ENCODE measurements at places on chromosomes 3 and 15.

- no peak for DNase-seq
Measured at GRCh38 chr3:151351648-151352047, 22.3 kb upstream of the P2RY13 start.

DNA sequence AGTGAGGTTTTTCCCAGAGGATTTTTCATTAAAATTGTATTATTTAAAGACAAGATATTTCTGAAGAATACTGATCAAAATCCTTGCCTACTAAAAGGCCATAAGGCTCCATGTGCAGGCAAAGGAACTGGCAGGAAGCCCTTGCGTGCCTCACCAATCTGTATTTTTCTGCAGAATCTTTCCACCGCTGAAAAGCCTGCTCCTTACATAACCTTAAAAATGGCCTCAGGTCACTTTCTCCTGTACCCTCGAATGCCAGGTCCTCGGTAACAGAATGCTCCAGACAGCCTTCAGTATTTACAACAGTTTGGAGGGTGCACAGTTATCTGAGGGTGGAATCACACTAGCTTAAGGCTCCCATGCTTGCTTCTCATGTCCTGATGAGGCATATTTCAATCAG lies 3.2 kb downstream of the MORC1 start:
- no peak for DNase-seq

DNA sequence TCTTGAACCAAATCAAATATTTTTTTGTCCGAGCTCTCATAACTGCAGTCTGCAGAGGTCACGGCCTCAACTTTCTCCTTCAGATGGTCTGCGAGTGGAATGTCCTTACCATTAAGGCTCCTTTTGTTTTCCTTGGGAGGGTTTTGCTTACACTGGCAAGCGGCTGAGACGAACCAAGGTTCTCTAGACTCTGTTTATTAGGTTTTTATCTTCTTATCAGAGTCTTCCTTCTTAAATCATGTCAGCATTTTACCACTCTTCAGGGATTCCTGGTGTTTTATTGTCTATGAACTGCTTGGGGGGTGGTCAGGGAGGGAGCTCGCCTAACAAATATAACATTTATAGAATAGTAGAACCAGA lies 773.7 kb upstream of the NR2F2 start:
- DNase-seq, result no peak

GRCh38 chr3:62036726-62037125 lies 336.6 kb downstream of the FEZF2 start:
- DNase-seq, result no peak

DNA sequence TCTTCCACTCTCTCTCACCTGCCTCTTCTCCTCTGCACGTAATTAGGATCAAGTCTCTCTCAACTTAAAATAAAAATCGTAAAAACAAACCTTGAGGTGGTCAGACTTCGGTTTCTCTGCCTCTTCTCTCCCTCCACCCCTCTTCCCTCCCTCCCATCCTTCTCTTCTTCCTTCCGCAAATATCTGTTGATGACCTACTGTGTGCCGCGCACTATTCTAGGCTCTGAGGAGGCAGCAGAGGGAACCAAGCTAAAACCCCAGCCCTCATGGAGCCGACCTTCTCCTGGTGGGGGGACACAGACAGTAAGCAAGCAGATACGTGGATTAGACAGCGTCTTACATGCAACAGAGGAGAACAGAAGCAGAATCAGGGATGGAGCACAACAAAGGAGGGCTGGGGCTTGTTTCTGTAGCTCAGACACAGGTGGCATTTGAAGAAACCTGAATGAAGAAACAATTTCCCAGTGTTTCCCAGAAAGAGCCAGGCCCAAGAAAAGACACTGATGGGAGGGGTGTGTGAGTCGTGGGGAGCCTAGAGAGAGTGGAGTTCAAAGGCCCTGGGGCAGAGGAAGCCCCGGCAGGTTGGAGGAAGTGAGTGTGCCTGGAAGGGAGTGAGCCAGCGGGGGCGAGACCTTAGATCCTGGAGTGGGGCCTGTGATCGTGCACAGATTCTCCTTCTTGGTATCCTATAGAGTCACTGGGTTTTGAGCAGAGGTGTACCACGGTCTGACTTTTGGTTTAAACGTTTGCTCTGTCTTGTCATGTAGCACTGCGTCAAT lies 80.5 kb downstream of the TOP2B start:
- no peak for DNase-seq

GRCh38 chr15:63545520-63545919 lies 41.1 kb downstream of the USP3 start:
- DNase-seq, result no peak

GRCh38 chr3:32842531-32842931 lies 24.7 kb downstream of the TRIM71 start:
- DNase-seq, result no peak

GRCh38 chr3:42804831-42805132 lies 492 bp upstream of the HIGD1A start:
- DNase-seq, result no peak

GRCh38 chr15:38440353-38441129 lies 13.4 kb upstream of the FAM98B start:
- DNase-seq, result peak; percentile 6

GRCh38 chr3:96994988-96995387 lies 180.6 kb downstream of the EPHA6 start:
- no peak for DNase-seq

GRCh38 chr3:67609709-67610108 lies 44.7 kb downstream of the SUCLG2 start:
- DNase-seq, result no peak

DNA sequence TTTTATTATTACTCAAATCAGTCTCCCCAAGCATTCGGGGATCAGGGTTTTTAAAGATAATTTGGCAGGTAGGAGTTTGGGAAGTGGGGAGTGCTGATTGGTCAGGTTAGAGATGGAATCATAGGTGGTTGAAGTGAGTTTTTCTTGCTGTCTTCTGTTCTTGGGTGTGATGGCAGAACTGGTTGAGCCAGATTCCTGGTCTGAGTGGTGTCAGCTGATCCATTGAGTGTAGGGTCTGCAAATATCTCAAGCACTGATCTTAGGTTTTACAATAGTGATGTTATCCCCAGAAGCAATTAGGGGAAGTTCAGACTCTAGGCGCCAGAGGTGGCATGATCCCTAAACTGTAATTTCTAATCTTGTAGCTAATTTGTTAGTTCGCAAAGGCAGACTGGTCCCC lies 20.6 kb upstream of the TRANK1 start:
- DNase-seq, result no peak

DNA sequence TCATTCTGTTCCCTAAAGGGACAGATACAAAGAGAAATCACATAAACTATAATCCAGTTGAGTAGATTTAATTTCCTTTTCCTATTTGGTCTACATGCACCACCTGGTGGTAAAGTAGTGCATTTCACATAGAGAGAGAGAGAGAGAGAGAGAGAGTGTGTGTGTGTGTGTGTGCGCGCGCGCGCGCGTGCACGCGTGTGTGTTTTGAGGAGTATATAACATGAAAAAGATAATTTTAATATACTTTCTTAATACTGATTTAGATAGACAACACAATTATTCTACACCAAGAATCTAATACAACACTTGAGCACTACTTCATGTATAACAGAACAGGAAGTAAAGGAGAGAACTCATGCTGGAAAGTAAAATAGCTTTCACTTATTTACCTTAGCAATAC lies 1.1 kb upstream of the FGF7 start:
- DNase-seq, result no peak

DNA sequence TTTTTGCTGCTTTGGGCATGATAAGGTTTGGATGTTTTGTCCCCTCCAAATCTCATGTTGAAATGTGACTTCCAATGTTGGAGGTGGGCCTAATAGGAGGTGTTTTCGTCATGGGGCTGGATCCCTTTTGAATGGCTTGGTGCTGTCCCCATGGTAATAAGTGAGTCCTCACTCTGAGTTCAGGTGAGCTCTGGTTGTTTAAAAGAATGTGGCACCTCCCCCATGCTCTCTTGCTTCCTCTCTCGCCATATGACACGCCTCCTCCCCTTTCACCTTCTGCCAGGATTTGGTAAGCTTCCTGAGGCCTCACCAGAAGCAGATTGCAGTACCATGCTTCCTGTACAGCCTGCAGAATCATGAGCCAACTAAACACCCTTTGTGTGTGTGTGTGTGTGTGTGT lies 255.5 kb downstream of the EPHB1 start:
- DNase-seq, result no peak

DNA sequence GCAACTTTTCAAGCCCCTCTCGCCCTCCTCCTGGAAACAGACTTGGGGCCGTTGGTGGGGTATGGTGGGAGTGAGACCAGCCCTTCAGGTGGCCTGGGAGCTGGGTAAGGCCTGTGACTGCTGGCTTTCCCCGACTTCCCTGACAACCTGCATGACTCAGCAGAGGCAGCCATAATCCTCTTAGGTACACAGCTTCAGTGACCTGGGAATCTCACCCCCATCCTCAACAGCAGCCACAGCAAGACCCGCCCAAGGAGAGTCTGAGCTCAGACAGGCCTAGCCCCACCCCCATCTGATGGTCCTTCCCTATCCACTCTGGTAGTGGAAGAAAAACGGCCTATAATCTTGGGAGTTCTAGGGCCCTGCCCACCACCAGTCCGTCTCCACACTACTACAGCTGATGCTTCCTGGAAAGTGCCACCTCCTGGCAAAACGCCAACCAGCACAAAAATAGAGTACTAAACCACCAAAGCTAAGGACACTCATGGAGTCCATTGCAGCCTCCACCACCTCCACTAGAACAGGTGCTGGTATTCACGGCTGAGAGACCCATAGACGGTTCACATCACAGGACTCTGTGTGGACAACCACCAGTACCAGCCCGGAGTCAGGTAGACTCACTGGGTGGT lies 13.1 kb upstream of the SLC27A2 start:
- no peak for DNase-seq

- DNase-seq, result no peak
Measured at GRCh38 chr3:115279939-115280338, 132.9 kb upstream of the ZBTB20 start.

DNA sequence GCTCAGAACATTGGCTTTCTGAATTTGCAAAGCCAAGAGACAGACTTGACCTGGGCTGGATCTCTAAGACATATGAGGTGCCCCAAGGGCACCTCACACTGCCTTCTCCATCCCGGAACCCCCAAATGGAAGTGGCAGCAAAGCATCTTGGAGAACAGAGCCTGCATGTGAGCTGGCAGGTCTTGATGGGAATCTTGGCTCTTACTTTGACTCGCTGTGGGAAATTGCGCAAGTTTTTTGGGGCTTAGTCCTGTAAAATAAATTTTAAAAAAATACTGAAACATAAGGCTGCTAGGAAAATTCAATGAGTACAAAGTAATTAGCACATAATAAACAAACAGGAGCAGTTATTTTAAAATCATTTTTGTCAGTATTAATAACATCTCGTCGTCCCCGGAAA lies 13.7 kb upstream of the SEC22A start:
- DNase-seq, result no peak

DNA sequence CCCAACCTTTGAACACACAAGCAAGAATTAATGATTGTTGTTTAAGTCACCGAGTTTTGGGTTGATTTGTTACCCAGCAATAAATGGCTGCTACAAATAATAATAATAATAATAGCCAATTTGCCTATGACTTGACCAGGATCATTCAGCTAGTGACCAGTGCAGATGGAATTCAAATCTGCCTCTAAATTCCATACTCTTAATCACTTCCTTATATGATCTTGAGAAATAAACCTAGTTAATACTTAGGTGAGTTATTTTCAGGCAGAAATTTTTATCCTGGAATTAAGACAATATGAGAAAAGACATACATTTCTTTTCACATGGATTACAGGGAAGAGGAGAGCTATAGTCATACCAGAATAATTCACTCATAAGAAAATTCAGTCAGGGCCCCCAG lies 116.0 kb upstream of the GALNT15 start:
- no peak for DNase-seq

GRCh38 chr15:68797191-68797590 lies 23.5 kb downstream of the ANP32A start:
- no peak for DNase-seq

DNA sequence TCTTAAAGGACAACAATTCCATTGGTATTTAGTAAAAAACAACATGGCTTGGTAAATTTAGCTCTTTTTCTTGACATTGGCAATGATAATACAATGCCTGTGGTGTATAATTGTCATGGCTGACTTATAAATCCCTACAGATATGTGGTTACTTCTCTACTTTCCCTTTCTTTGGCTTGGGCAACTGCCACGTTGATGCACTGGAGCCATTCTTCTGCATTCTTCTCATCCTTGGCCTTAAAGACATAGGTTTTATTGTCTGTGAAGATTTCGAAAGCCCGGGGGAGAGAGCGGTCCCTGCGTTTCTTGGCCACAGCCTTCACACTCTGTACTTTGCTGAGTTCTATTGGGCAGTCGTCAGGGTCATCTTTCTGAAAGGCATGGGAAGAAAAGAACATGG lies 101.1 kb upstream of the CCNL1 start:
- no peak for DNase-seq

GRCh38 chr15:44084171-44084570 lies 110.9 kb downstream of the FRMD5 start:
- no peak for DNase-seq

DNA sequence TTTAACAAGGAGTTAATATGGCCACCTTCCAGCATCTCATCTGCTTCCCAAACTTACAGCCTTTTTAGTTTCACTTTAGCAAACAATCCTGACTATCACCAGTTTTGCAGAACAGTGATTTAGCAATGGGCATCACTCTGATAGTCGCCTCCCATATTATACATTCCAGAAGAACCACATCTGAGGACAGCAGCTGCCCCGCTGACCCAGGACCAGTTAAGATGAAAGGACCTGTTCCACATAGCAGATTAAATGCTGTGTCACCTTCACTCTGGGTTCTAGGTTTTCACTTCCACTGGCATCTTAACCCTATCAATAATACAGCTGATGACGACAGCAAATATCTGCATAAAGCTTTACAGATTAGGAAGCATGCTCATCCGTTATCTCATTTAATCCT lies 99.8 kb downstream of the TRIM69 start:
- DNase-seq, result no peak

DNA sequence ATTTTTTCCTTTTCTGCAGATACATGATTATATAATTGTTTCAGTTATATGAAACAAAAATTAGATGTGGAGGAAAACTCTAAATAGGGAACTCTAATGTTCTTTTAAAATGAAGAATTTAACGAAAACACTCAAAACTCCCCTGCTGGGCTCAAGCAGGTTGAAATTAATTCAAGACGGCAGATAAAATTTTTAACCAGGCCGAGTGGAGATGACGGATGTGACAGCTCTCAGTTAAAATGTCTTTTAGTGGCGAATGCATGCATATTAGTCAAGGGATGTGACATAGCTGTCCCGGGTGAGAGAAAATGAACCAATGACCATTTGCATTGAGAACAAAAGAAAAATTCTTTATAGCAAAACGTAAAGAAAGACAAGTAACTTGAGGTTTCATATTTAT lies 110.1 kb downstream of the ROBO2 start:
- DNase-seq, result no peak

DNA sequence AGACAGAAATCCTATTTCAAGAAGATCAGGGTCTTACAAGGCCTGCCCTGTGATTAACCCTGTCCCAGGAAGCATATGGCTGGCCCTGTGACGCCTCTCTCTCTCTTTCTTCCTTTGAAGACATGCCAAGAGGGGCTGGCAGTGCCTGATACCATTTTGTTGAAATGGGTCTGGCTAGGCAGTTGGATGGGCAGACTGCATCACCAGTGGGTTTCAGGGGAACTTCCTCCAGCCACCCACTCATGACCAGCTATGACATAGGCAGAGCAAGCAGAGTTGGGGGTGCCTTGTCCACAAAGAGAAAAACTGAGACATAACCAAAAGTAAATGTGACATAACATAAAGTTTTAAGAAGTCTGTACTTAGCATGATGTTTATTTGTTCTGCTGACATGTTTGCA lies 31.4 kb upstream of the MANF start:
- no peak for DNase-seq

- DNase-seq, result no peak
Measured at GRCh38 chr3:30618526-30618925, 12.1 kb downstream of the TGFBR2 start.

Data from skin of body (tissue), 3 donors.